ENCODE measurements at places on chromosomes 6 and 20.

DNA sequence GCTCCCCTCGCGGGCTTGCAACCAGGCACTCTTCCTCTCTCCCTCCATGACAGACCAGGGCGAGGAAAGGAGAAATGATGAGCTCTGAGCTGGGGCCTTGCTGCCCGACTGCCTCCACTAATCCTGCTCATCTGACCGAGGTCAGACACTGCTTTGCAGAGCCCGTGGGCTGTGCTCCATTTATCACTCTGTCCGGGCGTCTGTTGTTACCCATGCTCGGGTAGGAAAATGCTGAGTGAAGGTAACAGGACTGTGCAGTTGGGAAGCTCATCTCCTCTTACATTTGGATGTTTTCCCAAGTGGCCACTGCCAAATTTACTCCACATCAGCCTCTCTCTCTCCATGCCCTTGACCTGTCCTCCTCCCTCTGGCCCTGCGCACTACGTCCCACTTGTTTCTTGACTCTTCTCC lies 14.6 kb downstream of the RPS6KA2 start:
- no peak for DNase-seq

GRCh38 chr6:162854228-162854627 lies 126.5 kb downstream of the PACRG start:
- DNase-seq: no peak

DNA sequence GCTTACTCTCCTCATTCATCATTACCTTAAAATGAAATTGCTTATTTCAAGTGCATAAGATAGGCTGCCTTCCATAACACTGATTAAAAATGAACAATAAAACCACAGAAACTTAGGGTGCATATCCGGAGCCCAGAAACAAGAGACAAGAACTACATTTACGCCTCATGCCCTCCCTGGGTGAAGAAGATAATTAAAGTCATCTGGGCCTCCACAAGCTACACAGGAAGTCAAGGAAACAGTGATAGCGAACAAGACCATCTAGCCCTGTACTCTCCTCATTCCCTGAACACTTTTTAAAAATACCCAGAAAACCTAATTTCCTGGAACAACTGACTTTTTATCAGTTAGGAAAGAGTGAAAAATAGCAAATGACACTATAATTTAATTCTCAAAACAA lies 6.3 kb downstream of the SOD2 start:
- no peak for DNase-seq

- DNase-seq: no peak
Measured at GRCh38 chr20:59583428-59584277, 20.7 kb upstream of the PHACTR3 start.

GRCh38 chr6:99979953-99980352 lies 14.1 kb downstream of the MCHR2 start:
- DNase-seq: no peak

- no peak for DNase-seq
Measured at GRCh38 chr20:57020364-57020763, 246.1 kb downstream of the BMP7 start.

DNA sequence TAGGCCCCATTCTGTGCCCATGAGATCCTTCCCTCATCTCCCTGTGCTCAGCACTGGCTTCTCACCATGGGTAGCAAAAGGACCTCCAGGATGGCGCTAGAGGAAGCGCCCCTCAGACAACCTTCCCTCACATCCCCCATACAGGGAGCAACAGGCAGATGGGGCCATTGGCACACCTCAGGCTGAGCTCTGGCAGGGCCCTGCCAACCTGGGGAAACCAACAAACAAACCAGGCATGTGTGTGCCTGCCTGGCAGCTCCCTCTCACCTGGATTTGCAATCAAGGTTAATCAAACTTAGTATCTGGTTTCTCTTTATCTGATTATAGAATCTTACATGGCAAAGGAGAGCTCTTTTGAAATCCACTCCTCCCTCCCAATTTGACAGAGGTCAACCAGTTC lies 134.9 kb downstream of the SLC23A2 start:
- no peak for DNase-seq

GRCh38 chr6:160049346-160049745 lies 72.3 kb upstream of the SLC22A1 start:
- no peak for DNase-seq

GRCh38 chr6:135530113-135530512 lies 32.6 kb upstream of the AHI1 start:
- no peak for DNase-seq

- no peak for DNase-seq
Measured at GRCh38 chr20:61316346-61316745, 64.3 kb downstream of the CDH4 start.

DNA sequence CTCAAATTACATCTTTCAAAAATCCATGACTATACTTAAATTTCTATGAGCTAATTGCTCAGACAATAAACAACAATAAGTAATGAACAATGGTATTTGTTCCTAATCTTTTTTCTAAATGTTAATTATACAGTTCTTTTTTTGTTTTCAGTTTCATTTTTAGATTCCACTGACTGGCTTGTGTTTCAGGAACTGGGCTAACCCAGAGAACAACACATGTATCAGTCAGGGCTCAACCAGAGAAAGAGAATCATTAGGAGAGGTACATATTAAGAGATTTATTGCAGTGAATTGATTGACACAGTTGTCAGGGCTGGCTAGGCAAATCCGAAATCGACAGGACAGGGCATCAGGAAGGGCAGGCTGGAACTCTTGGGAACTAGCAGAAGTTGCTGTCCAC lies 182.8 kb downstream of the GRM1 start:
- no peak for DNase-seq

- DNase-seq: no peak
Measured at GRCh38 chr6:138088326-138088762, 18.9 kb downstream of the PERP start.

DNA sequence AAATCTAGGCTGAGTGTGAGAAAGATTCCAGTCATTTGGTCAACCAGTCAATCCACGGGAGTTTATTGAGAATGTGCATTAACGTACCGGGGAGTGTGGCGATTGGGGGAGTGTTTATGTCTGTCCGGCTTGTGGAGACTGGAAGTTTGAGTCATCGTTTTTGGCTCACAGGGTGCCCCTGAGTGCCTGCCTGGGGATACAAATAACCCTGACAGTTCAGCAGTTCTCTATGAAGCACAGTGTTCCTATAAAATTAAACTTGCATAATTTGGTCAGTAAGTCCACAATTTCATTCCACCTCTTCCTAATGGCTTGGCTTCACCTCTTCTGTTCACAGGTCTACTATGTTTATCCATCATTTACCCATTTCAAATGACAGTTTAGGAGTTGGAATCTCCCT lies 72.6 kb upstream of the PLEKHG1 start:
- no peak for DNase-seq

DNA sequence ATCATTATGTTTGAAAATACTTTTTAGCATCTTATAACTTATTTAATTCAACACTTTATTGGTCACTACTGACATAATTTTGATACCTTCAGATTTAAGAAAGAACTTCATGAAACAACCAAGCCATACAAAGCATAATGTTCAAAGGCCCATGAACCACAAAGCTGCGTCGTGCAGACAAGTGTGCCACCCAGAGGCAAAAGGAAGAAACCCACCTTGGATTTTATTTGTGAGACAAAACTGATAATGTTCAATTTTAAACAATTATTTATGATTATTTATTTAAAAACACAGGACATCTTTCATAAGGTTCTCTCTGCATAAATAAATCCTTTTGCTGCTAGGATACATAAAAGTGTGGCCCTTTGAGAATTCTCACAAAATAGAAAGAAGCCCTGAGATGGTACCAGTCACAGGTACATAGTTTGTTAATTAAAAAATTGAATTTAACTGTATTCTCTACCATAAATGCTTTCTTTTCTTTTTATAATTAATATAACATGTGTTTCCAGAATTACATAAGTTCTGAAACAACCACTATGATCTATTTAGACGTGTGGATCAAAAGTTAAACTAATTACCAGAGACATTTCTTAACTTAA lies 143.7 kb downstream of the RALGAPA2 start:
- DNase-seq: no peak

DNA sequence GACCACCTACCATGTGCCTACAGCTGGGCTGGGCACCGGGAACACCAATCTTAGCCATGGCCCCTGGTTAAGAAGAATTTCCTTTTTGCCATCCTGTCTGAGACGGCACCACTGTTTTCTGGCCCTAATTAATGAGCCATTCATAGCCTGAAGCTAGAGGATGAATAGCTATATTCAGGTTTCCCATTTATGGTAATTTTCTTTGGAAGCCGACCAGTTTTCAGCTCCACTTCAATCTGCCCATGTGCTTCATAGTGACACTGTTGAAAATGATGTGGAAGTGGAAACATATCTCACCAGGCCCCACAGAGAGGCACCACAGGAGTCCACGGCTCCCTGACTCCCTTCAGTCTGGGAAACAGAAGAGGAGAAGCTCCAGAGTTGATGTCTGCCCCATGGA lies 22.6 kb upstream of the ULBP3 start:
- DNase-seq: no peak

GRCh38 chr20:44204156-44204831 lies 6.3 kb downstream of the OSER1 start:
- no peak for DNase-seq

- peak; percentile 38 for DNase-seq
Measured at GRCh38 chr20:2005831-2006426, 12.1 kb upstream of the PDYN start.

GRCh38 chr6:29295181-29295585 lies 6.3 kb upstream of the OR14J1 start:
- DNase-seq: no peak
